Vagina (tissue), 2 donors: ENCODE measurements at places on chromosomes 3 and 15. TPM values are rescaled to one million over a fixed set of nuclear protein-coding genes. Genes with fewer than 3 reads are reported as not detected.

Gene CHDH
- total RNA-seq, result 1.7 TPM

Gene NRG4
- not detected for total RNA-seq

Gene IRAK2
- total RNA-seq, result 10.6 TPM

Gene GOLGA8N
- total RNA-seq, result 13.8 TPM

Gene COL6A5
- not detected for total RNA-seq

Gene ISLR2
- total RNA-seq, result 3.4 TPM

Gene PTX3
- total RNA-seq, result 29.2 TPM

Gene CLDN18
- total RNA-seq, result not detected

DNA sequence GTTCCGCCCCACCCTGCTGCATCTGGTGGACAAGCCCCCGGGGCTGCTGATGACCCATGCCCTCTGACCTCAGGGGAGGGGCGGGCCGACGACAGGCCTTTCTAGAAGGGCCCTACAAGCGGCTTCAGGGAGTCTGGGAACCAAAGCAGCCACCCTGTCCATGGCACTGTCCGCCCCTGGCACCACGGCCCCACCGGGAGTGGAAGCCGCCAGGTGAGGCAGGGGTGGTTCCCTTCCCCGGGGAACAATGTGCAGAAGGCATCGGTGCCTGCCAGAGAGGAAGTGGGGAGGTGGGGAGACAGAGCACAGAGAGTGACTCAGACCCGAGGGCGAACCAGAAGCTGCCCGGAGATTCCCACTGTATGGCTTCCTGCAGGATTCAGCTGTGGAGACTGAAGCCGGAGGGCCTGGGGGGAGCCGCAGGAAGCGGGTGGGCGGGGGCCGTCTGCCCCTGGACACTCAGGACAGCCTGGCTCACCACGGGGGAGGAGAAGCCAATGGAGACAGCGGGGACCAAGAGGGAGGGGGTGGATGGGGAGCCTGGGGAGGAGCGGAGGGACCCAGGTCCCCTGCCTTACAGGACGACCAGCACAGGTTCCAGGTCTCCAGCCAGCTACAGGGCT, 134.0 kb downstream of the TPRA1 start:
- H3K27ac ChIP-seq, result no peak overlapping the region
- H3K27me3 ChIP-seq, result peaks cover 11% of the 10 kb centered on the region
- H3K4me3 ChIP-seq, result peak overlapping the region; percentile 0
- H3K36me3 ChIP-seq, result no peaks in the 10 kb centered on the region

DNA sequence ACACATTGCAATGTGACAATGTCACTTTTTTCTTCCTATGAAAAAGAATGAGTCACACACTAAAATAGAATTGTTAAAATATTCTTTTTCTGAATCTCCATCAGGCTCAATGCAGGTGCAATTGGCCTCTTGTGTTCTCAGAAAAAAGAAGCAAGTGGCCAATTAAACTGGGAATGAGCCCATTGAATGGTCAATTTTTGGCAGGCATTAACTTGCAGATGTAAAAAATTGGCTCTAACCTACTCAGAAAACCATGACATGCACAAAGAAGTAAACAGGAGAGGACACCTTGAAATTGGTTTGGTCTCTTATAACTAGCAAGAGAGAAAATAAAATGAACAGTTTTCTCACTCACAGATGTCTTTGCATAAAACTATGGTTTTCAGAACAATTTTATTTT, 820.8 kb downstream of the TBL1XR1 start:
- no peaks in the 10 kb centered on the region for H3K36me3 ChIP-seq
- H3K4me1 ChIP-seq, result no peaks in the 10 kb centered on the region
- H3K4me3 ChIP-seq, result no peak overlapping the region
- H3K27ac ChIP-seq, result no peak overlapping the region
- no peaks in the 10 kb centered on the region for H3K27me3 ChIP-seq

- no peaks in the 10 kb centered on the region for H3K4me1 ChIP-seq
- H3K36me3 ChIP-seq, result no peaks in the 10 kb centered on the region
- no peak overlapping the region for H3K27ac ChIP-seq
Measured at GRCh38 chr3:171677706-171678105, 132.6 kb downstream of the PLD1 start.

GRCh38 chr3:43378066-43378935, 92.0 kb downstream of the SNRK start:
- no peaks in the 10 kb centered on the region for H3K4me1 ChIP-seq
- H3K27ac ChIP-seq, result no peak overlapping the region

DNA sequence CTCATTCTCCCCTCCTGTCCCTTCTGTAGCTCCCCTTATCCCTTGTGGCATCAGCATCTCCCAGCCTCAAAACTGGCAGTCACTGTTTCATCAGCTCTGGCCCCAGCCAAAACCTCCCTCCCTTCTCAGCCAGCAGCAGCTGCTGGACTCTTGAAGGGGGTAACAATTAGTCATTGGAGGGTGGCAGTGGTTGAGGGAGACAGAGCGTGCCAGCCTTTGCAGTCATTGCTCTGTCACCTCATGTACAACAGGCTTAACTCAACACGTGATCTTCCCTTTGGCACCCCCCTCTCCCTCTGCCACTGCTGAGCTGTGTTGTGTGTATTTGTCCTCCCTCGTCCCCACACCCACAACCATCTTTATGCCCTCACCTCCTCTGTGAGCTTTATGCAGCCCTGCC, 28.2 kb downstream of the RBP2 start:
- no peak overlapping the region for H3K27ac ChIP-seq
- no peaks in the 10 kb centered on the region for H3K4me1 ChIP-seq
- H3K4me3 ChIP-seq, result no peak overlapping the region

DNA sequence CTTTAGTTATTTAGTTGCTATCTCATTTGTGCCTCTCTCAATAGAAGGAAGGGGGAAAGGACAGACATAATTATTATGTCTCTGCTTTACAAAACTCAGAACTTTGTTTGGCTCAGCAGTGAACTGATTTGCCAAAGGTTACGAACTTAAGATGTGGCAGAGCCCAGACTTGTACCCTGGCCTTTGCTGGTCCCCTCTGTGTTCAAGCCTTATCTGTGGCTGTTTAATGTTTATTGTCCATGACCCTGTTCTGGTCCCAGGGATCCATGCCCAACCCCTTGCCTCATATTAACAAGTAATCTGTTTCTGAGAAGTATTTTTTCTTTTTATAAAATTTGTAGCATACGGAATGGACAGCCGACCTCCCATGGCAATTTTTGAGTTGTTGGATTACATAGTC, 10.7 kb downstream of the SNAPC5 start:
- no peaks in the 10 kb centered on the region for H3K27me3 ChIP-seq
- H3K4me1 ChIP-seq, result no peaks in the 10 kb centered on the region
- H3K27ac ChIP-seq, result no peak overlapping the region

GRCh38 chr15:63869371-63870042, 35.8 kb upstream of the HERC1 start:
- no peak overlapping the region for H3K27ac ChIP-seq
- no peak overlapping the region for H3K4me3 ChIP-seq
- no peaks in the 10 kb centered on the region for H3K36me3 ChIP-seq

DNA sequence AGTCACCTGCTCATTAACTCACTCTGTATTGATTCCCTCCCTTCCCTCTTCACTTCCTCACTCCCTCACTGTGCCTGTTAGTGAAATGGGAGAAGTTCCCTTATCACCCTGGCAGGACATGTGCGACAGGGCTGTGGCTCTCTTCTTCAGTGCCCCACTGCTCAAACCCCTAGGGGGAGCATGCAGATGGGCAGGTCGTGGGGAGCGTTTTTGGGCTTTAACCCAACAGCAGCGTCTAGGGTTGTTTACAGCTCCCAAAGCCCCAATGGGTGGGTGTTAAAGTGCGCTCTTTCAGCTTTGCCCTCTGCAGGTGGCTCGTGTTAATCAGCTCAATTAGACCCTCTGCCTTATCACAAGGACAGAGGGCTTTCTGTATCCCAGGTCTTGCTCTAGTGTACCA, 447.8 kb upstream of the PROK2 start:
- H3K27me3 ChIP-seq, result no peaks in the 10 kb centered on the region
- H3K36me3 ChIP-seq, result no peaks in the 10 kb centered on the region
- DNase-seq, result no peak
- H3K4me3 ChIP-seq, result no peak overlapping the region

- H3K4me3 ChIP-seq, result no peak overlapping the region
- no peak for DNase-seq
Measured at GRCh38 chr15:60890375-60891230, 338.5 kb downstream of the RORA start.

DNA sequence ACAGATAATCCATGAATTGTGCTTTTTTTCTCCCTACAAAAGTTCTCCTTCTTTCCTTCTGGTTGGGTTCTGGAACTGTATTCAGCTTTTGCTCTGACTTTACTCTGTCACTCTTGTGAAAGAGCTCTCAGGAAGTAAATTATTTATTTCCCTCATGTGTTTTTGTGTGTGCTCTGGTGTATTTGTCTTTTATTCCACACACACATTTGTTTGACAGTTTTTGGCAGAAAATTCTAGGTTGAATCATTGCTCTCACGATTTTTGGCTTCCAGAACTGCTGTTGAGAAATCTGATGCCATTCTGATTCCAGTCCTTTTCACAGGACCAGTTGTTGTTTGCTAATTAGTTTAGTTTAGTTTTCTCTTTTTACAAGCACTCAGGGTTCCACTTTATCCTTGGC, 172.8 kb downstream of the PLCH1 start:
- H3K4me1 ChIP-seq, result no peaks in the 10 kb centered on the region
- no peaks in the 10 kb centered on the region for H3K36me3 ChIP-seq
- H3K27ac ChIP-seq, result peak overlapping the region; percentile 5
- H3K27me3 ChIP-seq, result no peaks in the 10 kb centered on the region
- H3K4me3 ChIP-seq, result no peak overlapping the region

GRCh38 chr3:31561891-31562290, 29.2 kb downstream of the STT3B start:
- H3K36me3 ChIP-seq, result no peaks in the 10 kb centered on the region
- DNase-seq, result no peak
- no peak overlapping the region for H3K27ac ChIP-seq
- H3K4me3 ChIP-seq, result no peak overlapping the region

- H3K4me1 ChIP-seq, result no peaks in the 10 kb centered on the region
- H3K4me3 ChIP-seq, result no peak overlapping the region
- H3K27ac ChIP-seq, result no peak overlapping the region
- H3K36me3 ChIP-seq, result no peaks in the 10 kb centered on the region
Measured at GRCh38 chr3:123559040-123559861, 25.6 kb downstream of the HACD2 start.

DNA sequence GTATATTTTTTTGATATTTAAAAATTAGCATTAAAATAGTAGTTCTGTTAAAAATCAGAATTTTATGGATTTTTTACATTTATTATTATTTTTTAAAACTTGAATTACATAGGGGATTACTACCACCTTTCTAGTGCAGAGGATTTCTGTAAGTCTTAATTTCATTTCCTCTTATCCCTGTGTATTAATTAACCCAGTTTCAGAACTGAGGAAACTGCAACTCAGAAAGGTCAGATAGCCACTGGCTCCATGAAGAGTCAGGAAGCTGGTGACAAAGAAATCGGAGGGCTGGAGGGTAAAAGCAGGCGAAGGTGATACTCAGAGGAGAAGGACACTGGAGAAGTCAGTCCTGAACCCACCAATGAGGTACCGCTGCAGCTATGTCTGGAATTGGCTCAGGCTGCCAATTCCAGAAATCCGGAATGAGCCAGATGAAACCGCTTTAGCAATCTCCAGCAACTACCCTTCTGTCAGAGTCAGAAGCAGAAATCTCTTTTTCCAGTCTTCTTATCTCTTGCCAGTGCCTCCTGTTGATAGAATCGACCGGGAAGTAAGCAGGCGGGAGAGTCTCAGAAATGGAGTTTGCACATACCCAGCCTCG, 308.5 kb downstream of the SV2B start:
- H3K27me3 ChIP-seq, result no peaks in the 10 kb centered on the region
- no peak for DNase-seq
- no peak overlapping the region for H3K4me3 ChIP-seq
- H3K36me3 ChIP-seq, result no peaks in the 10 kb centered on the region

DNA sequence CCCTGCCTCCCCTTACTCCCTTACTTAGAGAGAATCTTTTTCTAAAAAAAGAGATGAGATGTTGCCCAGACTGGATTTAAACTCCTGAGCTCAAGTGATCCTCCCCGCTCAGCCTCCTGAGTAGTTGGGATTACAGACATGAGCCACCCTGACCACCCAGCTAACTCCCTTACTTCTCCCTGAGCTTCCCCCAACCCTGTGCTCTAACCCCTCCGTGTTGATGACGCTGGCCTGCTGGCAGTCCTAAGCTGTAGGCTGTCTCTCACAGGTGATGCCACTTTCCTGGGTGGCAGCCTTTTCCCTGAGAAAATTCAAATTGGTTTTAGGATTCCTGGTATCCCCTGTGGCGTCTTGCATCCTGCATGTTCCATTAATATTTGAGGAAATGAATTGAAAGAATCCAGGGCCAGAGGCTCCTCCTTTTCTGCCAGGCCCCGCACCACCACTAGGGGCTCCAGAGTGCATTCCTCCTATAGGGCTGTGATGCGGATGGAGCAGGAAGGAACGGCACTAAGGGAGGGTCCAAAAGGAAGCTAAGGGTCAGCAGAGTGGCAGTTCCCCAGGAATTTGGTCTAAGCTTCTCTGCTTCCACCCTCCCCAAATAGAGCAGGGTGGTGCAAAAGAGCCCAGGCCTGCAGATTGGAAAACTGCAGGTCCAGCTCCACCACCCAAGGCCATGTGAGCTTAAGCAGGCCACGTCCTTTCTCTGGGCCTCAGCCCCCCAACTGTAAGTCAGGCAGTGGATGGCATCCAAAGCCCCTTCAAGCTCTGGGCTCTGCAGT, 101.1 kb downstream of the DAPK2 start:
- H3K4me3 ChIP-seq, result no peak overlapping the region
- DNase-seq, result peak; percentile 83
- H3K27me3 ChIP-seq, result no peaks in the 10 kb centered on the region
- H3K4me1 ChIP-seq, result peaks cover 32% of the 10 kb centered on the region
- H3K36me3 ChIP-seq, result no peaks in the 10 kb centered on the region

DNA sequence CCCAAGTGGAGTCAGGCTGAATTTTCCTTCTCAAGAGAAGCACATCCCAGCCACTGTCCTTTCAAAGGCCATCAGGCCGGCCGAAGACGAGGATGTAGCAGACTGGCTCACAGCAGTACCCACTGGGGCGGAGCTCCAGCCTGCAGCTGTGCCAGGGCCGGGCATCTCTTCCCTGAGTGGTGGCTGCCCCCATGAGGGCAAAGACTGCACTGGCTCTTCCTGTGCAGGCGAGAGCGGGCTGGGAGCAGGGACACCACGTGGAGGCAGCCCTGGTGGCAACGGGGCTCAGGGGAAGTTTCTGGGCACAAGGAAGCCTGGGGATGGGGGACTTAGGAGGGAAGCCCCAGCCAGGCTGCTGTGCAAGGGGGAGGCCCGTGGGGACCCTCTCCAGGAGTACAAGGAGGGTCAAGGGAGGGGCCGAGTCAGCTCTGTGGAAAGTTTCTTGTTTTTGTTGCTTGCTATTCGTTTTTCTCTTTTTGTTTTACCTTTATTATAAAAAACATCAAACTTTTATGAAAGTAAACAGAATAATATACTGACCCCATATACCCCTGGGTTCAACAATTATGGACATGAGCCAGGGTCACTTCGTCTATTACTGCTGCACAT, 66.1 kb downstream of the RPN1 start:
- no peak overlapping the region for H3K4me3 ChIP-seq
- H3K36me3 ChIP-seq, result no peaks in the 10 kb centered on the region
- no peak for DNase-seq
- no peaks in the 10 kb centered on the region for H3K4me1 ChIP-seq
- H3K27me3 ChIP-seq, result no peaks in the 10 kb centered on the region
- H3K27ac ChIP-seq, result no peak overlapping the region
